ENCODE measurements at places on chromosomes 6 and 20.

DNA sequence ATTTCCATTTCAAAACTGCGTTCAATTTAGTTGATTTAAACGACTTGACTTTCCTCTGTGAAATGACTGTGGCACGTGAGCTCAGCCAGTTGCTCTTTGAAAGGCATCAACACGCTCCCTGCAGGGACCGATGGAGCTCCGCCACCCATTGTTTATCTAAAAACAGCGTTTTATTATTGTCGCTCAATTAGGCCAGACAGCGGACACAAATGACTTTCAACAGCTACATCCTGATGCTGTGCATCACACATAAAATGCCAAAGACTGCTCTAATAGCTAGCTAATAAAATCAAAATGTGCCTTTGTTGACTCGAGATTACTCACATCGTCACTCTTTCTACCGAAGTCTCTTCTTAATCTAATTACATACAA is 332.5 kb downstream of the CD83 start:
- no peak for DNase-seq

GRCh38 chr6:46170357-46171289 is at the start of gene ENPP5:
ENPP5 (minus strand) TSS chr6:46170980; CDS start chr6:46168262, 2,718 bp downstream.
- peak; percentile 94 for DNase-seq

GRCh38 chr20:35006531-35006971 is 50.9 kb downstream of the MYH7B start:
- DNase-seq: peak; percentile 12

GRCh38 chr20:59441306-59441705 is 140.9 kb downstream of the EDN3 start:
- no peak for DNase-seq

DNA sequence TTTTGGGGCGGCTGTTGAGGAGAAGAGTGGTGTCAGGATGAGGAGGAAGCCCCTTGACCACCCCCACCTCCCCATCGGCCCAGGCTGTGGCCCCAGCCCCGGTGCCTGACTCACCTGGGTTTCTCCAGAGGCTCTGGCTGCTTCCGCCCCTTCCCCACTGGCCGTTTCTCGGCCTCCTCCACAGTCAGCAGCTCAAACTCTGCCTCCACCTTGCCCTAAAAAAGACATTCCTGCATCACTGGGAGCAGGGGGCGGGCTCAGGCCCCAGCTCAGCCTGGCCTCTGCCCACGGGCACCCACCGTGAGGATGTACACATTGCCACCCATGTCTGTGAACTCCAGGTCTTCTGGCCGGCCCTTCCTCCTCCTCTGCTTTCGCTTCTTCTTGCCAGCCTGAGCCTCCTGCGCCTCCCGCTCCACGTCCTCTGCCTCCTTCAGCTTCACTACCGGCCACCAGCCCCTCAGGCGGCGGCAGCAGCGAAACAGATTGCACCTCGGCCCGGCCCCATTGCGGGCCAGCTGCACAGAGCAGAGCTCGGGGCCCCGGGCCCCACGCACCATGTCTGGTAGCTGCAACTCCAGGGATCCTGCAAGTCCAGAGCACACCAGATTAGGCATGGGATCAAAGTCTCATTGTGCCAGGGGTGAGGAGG is 17.3 kb downstream of the ERGIC3 start:
- no peak for DNase-seq

DNA sequence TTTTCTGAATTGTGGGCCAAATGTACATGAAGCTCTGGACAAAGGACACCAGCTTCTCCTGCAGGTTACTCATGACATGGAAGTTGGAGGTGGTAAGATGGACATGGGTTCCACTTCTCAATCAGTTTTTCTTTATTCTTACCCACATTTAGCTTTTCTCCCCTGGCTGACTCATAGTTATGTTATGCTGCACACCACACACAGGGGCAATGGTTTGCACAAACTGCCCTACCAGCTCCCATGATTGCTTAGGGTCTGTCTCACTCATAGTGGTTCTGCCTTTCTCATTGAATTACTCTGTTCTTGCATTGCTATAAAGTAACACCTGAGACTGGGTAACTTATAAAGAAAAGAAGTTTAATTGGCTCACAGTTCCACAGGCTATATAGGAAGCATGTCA is 4.5 kb upstream of the CD109 start:
- no peak for DNase-seq

DNA sequence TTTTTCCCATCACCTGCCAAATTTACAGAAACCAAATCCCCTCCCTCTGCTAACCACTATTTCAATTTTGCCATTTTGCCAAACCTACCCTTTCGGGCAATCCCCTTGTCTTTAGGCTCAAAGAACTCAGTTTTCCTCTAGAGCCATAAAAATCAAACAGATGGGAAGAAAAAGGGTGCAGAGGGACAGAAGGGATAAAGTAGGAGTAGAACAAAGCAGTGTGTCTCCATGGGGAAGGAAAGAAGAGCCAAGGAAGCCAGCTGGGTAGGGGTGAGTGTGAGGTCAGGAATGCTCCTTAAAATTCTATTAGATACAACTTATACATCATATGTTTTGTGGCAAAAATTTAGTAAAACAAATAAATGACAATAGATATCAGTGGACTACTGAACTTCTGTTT is 316.5 kb downstream of the BTBD9 start:
- DNase-seq: no peak

DNA sequence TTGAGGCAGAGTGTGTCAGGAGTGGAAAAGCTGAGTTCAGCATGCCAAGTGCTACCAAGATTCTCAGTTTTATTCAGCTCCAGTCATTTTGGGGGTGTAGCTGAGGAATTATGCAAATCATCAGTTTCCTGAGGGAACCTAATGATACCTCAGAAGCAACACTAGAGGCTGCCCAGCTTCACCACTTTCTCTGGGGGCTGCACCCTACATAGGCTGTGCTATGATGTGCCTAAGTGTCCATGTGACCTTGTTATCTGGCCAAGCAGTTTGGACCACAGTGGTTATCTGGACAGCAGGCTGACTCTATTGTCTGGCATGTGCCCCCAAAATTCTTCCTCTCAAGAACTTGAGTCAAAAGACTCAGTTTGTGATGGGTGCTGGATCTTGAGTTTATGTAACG is 374.6 kb upstream of the SYNCRIP start:
- DNase-seq: no peak

DNA sequence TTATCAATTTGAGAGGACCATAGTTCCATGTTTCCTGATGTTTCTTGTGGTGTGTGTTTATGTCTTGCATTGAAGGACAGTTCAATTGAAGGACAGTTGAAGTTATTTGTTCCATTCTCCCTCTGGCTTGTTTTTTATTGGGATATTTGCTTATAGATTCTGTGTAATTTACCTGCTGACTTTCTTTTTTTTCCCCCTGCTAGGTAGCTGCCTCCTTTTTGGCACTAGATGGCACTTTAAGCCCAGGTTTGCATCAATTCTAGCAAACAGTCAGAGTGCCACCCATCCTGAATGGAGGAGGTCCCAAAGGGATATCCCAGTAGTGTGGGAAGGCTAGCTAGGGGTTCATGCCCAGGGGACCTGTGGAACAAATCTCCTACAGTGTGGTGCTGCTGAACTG is 78.1 kb downstream of the CFAP61 start:
- DNase-seq: no peak

DNA sequence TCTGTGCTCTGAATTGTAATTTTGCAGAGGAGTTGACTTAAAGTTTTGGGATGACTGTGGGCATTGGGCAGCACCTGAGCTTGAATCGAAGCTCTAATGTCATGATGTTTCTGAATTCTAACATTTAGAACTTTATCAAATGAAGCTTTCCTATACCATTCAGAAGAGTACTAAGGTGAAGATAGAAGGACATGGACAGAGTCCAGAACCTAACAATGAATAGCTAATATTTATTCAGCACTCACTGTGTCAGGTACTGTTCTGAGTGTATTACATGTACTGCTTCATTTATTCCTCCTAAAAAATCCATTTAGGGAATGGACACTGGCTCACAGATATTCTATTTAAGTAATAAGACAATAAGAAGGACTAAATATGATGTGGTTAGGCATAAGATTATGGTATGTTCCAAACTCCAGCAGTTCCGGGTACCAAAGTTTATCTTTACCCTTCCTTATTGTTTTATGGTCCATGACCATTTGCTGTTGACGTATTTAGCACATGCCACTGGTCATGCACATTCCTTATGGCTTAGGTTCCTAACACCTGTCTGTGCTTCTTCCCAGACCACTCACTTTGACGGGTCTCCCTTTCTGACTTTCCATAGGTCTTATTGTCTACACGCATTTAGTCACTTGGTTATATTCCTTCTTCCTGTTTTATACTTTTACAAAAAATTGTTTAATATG is 20.3 kb downstream of the BCKDHB start:
- DNase-seq: no peak

DNA sequence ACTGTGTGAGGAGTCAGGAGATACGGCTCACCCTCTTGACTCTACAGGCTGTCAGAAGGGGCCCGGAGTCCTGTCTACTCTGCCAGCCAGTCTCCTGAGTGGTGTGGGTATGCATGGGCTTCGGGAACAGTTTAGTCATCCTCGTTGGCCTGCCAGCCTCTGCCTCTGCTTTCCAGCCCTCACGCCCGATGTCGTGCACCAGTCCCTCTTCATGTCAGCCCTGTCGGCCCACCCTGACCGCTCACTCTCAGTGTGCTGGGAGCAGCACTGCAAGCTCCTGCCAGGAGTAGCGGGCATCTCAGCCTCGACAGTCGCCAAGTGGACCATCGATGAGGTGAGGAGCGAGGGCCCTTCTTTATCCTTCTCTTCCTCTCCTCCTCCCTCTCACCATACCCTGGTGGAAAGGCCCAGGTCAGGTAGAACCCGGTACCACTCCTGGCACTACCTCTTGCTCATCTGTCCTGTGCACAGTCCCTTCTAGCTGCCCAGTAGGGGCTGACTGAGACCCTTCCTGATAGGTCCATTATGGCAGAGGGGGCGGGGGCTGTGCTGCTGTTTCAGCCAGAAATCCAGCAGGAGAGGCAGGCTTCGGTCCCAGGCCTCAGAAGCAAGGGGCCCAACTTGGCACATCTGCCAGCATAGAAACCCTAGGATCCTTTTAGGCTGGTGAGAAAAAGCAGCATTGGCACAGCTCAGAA is 18.7 kb upstream of the SGK2 start:
- no peak for DNase-seq

DNA sequence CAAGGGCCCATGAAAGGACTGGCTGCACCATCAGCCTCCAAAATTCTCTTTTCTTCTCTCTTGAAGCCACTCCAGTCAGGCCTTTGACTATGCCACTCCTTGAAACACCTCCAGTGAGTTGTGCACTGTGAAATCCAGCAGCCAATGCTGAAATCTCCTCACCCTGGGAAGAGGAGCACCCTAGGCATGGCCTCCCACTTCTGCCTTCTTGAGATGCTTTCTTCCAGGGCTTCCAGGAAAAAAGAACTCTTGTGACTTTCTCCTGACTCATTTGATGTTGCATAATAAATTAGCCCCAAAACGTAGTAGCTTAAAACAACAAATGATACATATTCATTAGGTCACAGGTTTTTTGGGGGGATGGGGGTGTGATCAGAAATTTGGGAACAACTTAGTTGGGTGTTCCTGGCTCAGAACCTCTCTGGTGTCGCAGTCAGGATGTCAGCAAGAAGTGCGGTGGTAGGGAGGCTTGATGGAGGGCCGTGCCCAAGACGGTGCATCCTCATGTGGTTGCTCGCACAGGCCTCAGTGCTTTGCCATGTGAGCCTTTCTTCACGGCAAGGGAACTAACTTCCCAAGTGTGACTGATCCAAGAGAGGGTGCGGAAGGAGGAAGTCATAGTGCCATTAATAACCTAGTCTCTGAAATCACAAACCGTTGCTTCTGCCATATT is 12.1 kb downstream of the NCR2 start:
- no peak for DNase-seq

GRCh38 chr6:32700391-32701040 is 34.1 kb upstream of the HLA-DQB1 start:
- DNase-seq: no peak

- DNase-seq: no peak
Observed at GRCh38 chr6:34459899-34460593, 5.8 kb upstream of the PACSIN1 start.

GRCh38 chr6:93746892-93747291 is 327.5 kb upstream of the EPHA7 start:
- DNase-seq: no peak

- no peak for DNase-seq
Observed at GRCh38 chr20:62739581-62740285, 31.1 kb downstream of the NTSR1 start.

DNA sequence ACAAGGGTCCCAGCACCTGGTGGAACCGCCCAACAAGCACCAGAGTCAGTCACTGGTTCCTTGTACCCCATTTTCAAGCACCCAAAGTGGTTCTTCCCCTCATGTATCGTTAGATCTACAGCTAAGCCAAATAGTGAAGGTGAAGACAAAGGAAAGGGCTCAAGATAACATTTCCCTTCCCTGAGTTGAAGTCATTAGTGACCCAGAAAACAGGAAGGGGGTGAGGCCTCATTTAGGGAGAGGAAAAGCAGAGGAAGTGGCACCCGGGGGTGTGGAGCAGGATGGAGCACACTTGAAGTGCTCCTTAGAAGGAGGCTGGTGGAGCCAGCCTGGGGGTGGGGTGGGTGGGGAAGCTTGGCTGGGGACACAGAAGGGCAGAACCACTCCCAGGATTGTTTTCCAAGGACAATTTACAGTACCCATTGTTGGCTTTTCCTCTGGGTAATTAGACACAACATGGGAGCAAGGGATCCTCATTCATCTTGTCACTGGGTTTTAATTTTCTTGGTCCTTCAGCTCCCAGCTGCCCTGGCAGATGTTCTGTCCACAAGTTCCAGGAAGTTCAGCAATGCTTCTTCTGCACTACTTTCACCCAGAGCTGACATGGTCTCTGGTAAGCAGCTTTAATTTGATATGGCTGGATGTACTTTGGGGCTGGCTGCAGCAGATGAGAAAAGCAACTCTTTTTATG is 73.3 kb upstream of the CD93 start:
- DNase-seq: no peak

GRCh38 chr6:157240059-157240959 is 83.0 kb downstream of the TMEM242 start:
- DNase-seq: no peak

- DNase-seq: no peak
Observed at GRCh38 chr6:168186438-168186837, 107.4 kb upstream of the FRMD1 start.

Measured in dorsolateral prefrontal cortex (tissue), 122 donors.